Stimulated activated CD4-positive, alpha-beta T cell treated with anti-CD3 and anti-CD28 coated beads, Interleukin-1b, Interleukin-23, amount 100 ng/mL, for 1 hour (primary cell): ENCODE measurements at places on chromosomes 12 and 14.

GRCh38 chr12:48937170-48937569, 11.9 kb upstream of the FKBP11 start:
- no peak for DNase-seq

DNA sequence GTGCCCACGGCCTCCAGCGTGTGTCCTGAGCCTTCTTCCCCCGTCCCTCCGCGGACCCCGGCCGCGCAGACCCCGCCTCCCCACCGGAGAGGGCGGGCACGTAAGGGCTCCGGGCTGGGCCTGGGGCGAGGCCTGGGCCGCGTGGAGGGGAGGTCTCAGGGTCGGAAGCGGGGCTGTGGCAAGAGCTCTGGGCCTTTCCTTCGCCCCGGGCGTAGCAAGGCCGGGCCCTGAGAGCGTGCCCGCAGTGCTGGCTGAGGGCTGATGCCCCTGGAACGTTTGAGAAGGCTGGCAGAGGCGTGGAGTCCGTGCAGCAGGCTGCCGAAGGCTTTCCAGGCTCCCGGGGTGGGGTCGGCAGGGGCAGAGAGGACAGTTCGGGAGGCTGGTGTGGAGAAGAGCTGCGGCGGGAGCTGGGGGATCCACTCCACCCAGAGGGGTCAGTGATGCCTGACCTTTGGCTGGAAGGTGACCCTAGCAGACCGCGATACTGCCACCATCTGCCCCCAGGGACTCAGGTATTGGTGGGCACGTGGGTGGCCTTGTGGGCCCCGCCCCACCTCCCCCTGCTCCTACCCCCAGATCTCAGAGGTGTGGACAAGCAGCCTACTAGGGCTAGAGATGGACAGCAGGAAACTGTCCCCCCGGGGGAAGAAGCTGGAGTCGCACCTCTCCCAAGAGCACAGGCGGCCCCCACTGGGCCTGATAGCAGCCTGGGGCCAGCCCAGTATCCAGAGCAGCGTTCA, 558 bp downstream of the TEX22 start:
- DNase-seq: no peak

DNA sequence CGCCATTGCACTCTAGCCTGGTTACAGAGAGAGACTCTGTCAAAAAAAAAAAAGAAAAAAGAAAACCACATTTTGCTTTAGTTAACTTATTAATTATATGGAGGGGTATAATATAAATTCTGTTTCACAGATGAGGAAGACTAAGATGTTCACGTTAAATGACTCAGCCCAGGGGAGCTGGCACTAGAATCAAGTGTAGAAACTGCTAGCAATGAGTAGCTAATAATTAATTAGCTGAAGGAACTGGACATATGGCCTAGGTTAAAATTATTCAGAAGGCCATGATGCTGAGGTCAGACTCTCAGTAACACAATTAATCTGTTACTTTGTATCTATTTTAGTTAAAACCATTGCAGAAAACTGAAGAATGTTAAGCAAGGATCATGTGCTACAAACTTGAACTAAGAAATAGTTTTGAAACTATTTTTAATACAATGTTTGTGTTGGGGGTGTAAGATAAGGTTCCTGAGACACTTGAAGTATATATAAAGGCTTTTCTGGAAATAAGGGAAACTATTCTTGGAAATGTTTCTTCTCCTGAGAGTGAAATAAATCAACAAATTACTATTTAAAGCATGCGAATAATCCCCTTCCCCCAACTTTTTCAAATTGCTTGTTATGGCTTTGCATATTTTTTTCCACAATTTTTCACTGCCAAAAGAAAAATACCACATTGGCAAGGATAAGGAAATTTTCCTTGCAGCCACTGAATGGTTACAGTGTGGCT, 589.3 kb downstream of the SOX5 start:
- DNase-seq: no peak

DNA sequence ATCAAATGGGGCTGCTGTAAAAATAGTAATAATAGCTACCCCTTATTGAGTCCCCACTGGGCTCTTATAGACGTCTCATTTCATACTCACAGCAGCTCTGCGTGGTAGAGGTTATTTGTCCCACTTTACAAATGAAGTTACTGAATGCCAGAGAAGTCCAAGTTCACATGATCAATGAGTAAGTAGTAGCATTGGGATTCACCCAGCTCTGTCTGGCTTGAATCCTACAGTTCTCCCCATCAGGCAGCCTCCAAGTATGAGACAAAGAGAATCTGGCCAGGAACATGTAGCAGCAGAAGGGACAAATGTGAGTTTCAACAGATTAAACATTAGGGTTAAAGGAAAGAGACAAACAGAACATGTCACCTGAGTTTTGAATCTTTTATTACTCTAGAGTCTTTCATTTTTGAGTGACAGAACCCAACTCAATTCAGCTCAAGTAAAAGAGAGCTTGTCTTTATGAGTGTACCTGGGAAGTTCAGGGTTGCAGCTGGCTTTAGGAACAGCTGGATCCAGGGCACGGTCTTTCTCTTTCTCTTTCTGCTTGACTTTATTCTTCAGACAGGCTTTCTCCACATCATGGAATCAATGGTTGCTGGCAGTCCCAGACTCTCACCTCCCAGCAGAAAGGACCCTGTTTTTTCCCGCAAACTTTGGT, 64.1 kb upstream of the JDP2 start:
- DNase-seq: no peak

DNA sequence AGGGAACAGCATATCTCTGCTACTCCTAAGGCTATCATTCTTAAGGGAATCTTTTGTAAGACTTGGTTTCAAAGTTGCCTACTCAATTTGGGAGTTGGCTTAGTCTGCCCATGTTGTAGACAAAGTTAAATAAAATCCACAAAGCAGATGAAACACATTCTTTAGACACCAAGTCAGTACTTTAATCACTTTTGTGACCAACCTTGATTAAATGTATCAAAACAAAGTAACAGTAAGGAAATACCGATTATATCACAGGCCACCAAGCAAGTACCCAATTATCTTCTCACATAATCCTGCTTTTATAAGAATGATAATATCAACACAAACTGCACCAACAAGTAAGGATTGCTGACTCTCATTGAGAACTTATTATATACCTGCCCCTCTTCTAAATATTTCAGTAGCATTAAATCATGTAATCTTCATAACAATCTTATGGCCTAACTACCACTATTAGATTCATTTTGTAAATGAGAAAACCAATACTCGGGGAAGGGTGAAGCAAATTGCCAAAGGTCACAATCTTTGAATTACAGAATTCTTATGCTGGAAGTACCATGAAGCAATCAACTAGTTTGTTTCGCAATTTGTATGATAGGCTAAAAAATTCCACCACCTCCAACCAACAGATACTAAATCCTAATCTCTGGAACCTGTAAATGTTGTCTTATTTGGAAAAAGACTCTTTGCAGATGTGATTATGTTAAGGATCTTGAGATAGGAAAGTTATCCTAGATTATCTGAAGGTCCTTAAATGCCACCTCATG, 12.6 kb upstream of the DIO2 start:
- DNase-seq: no peak

GRCh38 chr14:71952381-71953363, 20.4 kb downstream of the RGS6 start:
- DNase-seq: no peak

- no peak for DNase-seq
Observed at GRCh38 chr14:100588671-100589070, 1.5 kb upstream of the BEGAIN start.

DNA sequence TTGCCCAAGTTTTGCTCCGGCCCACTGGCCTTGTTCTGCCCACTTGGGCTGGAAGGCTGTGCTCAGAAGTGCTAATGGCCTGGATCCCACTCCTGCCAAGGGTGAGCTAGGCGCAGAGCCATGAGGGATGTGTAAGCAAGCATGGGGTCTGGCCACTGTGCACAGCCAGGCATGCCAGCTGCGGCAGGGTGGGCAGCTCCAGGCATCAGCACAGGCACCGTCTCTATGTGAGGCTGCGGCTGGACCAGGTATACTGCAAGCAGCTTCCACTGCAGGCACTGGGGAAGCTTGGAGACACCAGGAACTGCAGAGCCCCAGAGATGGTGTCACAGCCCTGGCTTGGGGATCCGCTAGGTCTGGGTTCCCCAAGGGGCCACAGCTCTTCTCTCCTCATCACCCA, 264.9 kb downstream of the LRIG3 start:
- DNase-seq: no peak

DNA sequence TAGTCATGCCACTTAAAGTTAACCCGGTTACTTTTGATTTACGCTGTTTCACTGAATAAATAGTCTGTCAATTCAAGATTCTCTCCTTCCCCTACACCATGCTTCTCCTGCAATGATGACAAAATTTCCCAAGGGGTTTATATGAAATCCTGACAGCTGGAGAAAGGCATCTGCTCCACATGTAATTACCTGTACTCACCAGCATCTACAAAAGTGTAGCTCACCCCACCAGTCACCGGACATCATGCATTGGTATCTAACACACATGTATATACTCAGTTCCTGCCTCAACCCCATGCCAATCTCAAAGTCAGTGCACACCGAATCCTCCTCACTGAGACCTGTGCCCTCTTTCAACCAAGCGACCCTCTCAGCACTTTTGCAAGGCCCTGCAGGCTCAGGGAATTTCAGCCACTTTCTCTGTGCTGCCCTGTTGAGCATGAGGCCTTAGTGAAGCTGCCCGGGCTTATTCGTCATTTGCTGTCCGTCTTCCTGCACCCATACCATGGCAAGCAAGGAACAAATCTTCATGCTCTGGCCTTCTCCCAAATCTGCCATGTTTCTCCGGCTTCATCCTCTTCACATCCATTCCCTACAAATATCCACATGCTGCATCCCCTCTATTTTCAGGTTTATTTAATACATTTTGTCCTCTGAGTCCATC, 131.6 kb downstream of the SEC23A start:
- no peak for DNase-seq

DNA sequence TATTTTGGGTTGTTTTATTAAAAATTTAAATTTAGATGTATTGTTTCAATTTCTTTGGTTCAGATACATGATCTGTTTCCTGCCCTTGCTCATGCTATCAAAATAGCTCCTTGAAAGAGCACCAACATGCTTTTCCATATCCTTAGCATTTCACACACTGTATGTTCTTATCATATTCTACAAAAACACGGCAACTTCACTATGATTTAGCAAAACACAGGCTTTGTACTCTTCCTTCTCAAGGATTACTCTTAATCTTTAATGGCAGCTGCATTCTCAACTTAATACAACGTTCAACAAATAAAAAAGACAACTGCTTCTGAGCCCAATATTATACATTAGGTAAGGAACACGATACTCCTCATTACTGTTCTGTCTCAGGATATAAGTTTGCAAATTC, 2.9 kb upstream of the GLRX5 start:
- no peak for DNase-seq

DNA sequence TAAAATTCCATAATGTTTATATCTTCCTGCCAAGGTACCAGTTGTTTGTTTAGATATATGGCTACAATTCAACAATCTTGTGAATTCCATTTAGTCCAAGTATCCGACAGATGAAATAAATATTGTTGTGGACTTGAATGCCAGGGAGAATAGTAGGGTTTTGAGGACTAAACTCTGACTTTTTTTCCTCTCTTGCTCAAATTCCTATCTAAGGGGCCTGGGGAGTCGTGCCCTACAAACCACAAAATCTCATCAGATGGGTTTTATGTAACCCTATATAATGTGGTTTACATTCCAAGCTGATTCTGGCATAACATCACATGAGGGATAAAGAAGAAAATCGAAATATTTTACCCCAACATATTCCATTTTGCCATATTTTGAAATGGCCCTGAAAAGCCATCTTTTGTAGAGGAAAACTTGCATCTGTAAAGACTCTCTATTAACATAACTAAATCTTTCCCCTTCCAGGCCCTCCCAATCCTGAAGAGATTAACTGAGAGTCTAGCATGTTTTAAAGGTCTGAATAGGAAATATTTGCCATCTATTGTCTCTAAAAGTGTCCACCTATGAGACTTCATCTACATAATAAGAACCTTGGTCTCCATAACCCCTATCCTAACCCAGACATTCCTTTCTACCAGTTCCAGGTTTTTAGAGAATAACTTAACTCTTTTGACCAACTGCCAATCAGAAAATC, 184.7 kb upstream of the KITLG start:
- no peak for DNase-seq

DNA sequence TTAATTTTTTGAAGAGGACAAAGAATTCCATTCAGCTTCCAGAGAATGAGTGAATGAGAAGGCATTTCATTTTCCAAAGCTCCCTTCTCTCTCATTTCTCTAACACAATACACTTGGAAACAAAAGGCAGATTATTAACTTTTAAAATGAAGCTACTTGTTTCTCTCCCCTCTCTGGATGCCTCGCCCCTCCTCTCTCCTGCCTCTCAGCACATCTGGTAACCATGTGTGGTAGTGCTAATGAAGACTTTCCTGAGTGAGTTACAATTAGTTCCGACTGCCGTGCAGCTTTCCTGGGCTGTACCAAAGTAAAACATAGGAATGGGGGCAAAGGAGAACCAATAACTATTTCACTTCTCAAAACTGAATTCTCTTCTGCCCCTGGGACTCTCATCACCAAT, 84.7 kb upstream of the SOX5 start:
- DNase-seq: no peak

DNA sequence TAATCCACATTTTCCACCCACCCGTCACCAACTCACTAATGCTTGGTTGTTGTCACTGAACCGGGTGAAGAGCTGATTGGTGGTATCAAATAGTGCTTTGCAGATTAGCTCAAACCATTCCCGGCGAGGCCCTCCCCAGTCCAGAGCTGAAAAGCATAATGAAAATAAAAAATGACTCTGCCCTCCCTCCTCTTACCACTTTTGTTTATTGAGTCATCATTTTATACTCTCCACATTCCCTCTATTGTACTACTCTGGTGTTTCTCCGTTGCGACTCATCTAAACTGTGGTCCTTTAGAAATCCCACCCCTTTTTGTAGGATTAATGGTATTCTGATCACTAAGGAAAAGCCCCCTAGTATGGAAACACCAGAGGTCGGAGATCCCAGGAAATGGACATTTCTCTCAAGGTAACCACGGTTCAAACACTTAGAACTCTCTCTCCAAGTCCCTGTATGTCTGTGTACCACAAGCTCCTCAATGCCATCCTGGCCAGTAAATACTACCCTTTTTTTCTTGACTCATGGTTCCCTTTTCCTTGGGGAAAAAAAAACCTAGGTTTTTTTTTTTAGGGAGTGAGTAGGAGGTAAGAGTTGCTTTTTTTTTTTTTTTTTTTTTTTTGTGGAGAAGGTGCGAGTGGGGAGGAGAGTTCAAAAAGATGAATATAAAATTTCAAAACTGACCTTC, 42.0 kb downstream of the AREL1 start:
- no peak for DNase-seq

DNA sequence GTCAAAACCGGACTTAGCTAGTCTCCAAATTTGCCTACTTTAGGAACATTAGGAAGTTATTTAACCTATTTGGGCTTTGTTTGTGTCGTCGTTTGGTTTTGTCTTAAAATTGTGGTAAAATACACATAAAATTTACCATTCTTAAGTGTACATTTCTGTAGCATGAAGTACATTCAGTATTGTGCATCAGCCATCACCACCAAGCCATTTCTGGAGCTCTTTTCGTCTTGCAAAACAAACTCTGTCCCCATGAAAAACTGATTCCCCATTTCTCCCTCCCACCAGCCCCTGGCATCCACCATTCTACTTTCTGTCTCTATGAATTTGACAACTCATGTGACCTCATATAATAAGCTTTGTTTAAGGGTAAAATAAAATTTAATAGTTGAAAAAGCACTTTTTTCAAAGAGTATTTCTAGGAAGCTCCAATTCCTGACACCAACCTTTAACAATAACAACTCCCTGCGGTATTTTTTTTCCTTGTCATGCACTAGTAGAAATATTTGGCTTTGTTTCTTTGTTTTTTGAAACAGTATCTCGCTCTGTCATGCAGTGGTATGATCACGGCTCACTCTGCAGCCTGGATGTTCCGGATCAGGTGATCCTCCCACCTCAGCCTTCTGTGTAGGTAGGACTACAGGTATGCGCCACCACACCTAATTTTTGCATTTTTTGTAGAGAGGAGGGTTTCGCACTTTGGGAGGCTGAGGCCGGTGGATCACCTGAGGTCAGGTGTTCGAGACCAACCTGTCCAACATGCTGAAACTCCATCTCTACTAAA, 3.6 kb upstream of the UBC start:
- DNase-seq: no peak
